ENCODE measurements at places on chromosomes 7 and 10.
A peak's percentile ranks its signal among the peaks of the same experiment; 100 is the strongest.

DNA sequence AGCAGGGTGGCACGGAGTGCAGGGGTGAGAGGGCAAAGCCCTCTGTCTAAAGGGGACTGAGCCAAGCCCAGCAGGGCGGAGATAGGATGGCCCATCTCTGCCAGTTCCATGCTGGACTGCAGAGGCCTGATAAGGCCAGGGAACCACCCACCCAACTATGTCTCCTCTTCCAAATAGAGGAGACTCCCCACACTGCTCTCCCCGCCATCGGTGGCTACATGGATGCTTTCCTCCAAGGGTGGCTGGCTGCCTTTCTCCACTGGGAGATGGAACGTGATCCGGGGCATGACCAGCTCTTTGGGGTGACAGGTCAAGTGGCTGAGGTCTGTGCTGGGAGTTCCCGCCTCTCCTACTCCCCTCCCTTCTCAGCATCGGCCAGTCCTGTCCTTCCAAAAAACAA is 58.1 kb upstream of the MXI1 start:
- no peak for DNase-seq

DNA sequence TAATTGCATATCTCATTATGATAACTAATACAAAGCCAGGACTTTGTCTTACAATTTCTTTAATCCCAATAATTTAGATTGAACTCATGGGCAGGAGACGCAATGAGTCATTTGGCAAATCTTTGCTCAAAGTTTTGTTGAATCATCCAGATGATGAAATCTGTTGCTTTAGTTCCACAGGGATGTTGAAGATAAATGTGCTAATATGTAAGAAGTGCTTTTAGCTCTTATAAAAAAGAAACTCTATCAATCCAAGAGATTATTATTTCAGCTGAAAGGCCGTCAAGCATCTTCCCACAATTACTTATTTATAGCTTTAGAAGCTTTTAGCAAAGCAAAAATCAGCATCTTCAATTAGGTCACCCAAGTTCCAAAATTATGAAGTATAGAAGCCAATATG is 36.8 kb upstream of the ANK3 start:
- DNase-seq: no peak

- peak; percentile 58 for DNase-seq
Observed at GRCh38 chr7:43700059-43700501, 29.2 kb downstream of the COA1 start.

GRCh38 chr10:125064681-125065492 is 95.5 kb downstream of the CTBP2 start:
- no peak for DNase-seq

DNA sequence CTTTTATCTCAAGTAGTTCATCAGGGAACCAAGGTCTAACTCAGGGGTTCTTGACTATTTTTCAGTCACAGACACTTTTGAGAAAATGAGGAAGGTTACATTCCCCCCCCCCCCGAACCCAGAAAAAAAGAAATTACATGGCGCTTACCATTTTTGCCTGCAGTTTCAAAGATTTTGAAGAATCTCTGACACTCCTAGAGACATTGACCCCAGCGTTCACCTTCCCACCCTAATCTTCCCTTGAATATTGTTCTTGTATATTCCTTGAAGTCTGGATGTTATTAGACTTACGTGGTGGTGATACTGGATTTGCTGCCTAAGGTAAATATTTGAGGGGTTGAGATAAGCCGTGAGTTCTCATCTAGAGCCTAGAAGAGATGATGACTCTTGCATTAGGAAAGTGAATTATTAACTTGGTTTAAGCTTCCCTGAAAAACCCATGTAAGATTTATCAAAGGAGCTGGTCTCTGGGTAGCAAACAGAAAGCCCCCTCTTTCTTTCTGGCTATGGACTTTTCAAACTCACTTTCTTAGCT is 245.7 kb upstream of the FOXK1 start:
- no peak for DNase-seq

DNA sequence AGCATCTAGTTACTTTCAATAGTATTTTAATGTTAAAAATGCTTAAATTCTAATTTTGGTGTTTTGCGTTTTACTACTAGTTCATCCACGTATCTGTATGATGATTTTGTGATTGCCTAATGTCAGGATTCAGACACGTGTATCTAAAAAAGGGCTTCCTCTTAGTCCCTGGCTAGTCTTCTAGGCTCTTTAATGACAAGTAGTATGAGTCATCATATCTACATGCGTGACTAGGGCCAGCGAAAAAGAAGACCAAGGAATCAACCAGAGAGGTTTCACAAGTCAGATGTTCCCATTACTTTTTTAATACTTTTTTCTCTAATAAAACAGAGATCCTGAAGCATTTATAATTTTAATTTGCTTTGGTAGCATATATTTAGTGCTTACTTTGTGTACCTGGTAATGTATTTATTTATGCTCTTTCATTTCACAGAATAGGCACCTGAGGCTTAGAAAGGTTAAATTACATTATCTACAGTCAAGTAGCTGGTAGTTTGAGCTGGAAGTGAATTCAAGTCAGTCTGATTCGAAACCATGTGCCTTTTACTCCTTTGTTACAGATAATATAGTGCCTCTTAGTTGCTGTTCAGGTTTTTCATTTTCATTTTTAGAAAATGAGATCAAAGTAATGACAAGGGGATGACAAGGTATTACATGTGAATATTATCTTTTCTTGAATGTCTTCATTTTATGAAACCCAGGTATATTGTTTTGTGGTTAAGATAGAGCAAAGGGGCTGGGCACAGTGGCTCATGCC is 140.3 kb downstream of the FOXP2 start:
- peak; percentile 62 for DNase-seq

DNA sequence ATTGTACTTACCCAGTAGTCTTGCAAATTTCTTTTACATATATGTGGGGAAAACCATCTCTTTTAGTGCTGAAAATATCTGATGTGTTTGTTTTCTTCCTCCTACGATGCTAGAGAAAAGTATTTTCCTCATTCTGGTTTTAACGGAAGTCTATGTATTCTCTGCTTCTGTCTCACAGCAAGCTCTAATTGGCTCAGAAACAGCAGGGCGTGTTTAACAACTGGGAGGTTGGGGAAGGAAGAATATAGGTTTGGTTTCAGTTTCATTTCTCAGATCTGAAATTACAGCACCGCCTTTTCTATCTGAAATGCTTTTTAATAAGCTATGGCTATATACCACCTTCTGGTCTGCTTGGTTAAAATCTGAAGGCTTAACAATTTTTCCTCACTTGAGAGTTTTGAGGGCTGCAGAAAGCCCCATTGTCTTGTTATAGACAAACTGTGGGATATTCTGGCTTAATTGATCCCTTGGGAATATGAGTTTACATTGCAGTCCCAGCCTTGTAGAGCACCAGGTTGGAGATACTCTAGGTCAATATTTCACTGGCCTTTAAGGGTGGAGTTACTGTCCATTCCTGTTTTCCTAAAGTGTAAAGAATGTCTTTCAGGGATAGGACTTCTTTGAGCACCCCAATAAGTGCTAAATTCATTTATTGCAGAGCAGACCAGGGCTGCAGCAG is at the start of gene SAMD9:
SAMD9 (minus strand) TSS at position 128 of the 679 bp plus-strand sequence. CDS start 11,882 bp downstream, outside the sequence.
- no peak for DNase-seq

DNA sequence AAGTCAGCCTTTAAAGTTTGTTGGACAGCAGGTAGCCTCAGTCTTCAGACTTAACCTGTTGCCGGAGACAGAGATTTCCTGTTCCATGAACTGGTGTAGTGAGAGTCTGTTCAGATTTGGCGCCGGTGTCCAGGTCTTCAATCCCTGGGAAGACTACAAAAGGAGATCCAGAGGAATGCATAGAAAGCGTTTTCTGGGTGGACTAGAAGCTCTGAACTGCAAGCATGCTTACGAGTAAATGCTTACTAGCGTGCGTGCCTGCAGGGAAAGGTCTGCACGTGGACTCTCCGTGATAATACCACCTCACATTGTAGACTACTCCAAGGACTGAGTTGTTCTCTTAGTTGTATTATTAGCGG is 878 bp downstream of the GLRX3 start:
- no peak for DNase-seq

DNA sequence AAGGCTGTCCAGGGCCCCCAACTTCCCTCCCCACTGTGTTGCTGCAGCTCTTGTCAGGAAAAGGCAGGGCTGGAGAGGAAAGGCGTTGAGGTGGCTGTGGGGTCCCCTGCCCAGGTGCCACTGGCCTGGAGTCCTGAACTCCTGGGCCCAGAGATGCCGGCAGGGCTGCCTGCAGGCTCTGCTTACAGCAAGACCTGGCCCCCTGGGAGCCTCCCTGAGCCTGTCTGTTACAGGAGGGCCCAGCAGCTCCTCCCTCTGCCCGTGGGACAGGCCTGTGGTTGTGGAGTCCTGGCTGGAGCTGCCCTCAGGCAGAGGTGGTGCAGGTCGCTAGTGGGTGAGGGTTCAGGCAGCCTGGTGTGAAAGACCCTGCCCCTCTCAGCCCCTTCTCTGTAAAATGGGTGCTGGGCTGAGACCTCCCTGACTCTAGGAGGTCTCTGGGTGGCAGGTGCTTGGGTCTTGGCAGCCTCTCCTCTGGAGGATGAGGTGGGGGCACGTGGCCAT is 9.9 kb downstream of the ANTXRL start:
- no peak for DNase-seq

DNA sequence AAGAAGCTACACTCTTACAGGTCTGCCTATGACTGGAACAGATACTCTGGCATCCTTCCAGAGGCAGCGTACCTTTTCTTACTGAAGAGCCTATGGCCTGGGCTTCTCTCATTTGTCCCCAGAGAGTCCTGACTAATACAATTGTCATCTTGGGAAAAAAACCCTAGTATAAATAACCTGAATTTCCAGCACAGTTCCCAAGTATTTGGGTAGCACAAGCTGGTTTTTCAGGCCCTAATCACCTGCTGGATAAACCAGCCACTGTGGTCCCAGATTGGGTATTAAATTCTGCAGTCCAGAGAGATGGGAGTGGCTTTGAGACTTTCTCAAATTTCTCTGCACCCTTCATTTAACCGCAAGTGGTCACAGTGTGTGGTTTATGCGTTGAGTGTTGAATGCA is 186.8 kb upstream of the NEBL start:
- no peak for DNase-seq

DNA sequence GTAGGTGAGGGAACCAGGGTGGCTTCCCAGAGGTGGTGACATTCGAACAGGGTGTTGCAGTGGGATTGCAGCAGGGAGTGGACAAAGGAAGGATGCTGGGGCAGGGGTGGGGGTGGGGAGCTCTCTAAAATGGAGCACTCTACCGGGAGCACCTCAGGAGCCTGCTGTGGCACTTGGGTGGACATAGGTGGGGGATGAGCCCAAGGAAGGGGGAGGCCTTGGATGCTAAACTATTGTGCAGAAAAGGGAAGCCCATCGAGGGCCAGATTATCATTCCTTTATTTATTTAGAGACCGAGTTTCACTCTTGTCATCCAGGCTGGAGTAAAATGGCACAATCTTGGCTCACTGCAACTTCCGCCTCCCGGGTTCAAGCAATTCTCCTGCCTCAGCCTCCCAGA is 3.3 kb upstream of the STX1A start:
- DNase-seq: no peak

DNA sequence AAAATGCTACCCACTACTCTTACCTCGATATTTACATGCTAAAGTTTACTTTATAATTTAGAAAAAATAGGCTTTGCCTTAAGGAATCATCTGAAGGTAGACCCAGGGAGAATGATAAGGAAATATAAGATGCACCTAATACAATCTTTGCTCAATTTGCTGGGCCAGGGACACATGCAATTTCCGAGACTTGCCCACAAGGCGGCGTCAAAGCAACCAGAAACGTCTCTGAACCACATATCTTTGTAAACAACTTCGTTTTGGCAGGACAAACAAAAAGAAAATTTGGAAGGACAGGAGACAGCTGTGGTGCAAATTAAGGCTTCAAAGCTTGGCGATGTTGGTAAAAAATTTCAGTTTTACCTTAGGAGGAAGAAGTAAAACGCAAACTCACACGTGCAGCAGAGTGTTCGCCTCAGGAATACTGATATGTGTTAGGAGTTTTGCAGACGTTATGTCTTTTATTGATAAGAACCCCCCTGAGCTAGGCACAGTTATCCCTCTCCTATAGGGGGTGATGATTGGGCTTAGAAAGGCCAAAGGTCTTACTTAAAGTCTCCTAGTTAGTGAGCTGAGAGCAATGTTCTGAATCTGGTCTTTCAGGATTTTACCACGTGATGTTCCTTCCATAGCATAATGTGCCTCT is 134.3 kb downstream of the PRKCQ start:
- DNase-seq: no peak

GRCh38 chr7:111424768-111425167 is 137.5 kb downstream of the IMMP2L start:
- no peak for DNase-seq
